Activated CD8-positive, alpha-beta memory T cell treated with anti-CD3 and anti-CD28 coated beads for 1 hour (primary cell): ENCODE measurements at places on chromosomes 5 and 9.

DNA sequence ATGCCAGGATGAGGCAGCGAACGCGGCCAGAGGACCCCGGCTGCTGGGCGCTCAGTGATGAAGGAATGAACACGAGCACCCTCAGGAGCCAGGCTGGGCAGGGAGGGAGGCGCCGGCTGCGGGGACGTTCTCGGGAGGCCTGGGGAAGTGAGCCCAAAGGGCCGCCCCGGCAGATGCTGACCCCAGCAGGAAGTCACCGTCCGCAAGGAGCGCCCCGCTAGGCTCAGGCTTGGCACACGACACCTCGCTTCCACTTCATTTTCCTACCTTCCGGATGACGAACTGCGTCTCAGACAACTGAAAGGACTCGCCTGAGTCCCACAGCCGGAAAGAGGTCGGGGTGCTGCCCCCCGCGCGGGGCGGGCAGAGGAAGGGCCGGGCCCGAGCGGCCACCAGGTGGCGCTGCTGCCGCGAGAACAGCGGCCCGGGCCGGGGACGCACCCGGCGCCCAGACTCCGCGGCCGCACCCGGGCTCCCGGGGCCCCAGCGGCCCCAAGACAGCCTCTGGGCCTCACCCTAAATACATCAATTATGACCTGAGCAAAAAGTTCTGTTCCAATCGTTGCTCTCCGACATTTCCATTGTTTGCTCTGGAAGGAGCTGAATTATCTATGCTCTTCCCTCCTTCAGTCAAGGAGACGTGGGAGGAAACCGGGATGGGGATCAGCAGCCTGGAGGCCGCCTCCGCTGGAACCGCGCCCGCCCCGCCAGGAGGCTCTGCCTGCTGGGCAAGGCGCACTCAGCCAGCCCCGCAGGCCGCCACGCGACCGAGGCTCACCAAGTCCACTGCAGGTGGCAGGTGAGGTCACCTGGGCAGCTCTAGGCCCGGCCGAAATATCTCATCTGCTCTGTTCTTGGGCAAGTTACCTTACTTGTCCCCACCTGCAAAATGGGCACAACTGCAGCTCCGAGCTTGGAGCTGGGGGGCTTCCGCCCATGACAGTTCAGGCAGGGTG, 107.0 kb downstream of the ZNF354C start:
- peak; percentile 10 for DNase-seq

GRCh38 chr9:137127301-137128157, 11.4 kb upstream of the GRIN1 start:
- DNase-seq, result no peak

- DNase-seq, result no peak
These were observed 11.5 kb downstream of the AFF4 start for GRCh38 chr5:132951897-132952296.

GRCh38 chr5:139019880-139020279, 144.7 kb upstream of the LRRTM2 start:
- no peak for DNase-seq

DNA sequence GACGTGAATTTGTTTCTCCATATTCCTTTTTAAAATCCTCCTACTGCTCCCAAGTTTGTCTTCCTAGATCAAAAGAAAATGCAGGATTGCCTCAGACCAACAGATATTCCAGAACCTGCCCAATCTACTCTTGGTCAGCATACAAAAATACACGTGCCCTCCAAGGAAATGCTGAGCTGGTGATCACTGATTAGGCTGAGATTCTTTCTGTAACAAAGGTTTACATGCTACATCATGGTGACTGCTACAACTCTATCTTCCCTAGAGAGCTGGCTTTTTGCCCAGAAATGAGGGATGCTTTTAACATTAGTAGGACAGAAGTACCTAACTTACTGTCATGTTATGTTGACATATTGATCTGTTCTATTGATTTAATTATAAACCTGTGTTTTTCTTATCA, 35.5 kb downstream of the OR2Y1 start:
- DNase-seq, result no peak

GRCh38 chr5:181161534-181162175, 14.3 kb downstream of the OR2V2 start:
- no peak for DNase-seq

DNA sequence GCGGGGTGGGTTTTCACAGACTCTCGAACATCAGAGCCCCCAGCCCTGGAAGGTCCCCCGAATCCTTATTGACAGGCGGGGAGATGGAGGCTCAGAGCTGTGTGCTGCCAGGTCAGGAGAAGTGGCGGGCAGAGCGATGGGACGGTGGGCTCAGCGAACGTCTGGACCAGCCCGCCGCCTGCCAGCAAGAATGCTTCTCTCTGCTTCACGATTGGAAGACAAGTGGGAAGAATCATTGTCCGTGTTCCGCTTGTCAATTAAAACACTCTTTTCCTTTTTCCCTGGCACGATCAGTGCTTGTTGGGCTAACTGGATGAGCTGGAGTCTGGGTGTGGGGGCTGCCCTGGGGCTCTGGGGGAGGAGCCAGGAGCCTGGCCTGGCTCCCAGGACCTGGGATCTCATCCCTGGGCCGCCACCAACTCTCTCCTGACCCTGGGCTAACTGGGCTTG, 1.6 kb downstream of the COL5A1 start:
- no peak for DNase-seq

DNA sequence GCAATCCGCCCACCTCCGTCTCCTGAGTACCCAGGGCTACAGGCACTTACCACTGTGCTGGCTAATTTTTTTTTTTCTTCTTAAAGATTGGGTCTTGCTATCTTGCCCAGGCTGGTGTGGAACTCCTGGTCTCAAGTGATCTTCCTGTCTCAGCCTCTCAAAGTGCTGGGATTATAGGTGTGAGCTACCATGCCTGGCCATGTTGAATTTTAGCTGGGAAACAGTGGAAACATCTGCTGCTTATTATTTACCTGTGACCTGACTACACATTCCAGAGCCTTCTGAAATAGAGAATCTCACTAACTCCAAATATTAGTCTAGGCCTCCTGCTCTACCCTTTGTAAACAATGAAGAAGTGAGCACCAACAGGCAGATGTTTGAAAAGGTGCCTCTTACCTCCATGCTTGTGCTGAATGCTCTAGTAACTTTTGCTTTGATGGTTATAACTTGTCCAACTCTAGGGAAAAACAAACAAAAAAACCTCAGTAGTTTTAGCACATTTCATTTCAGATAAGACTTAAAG, 22.5 kb downstream of the ACOT12 start:
- DNase-seq, result no peak

DNA sequence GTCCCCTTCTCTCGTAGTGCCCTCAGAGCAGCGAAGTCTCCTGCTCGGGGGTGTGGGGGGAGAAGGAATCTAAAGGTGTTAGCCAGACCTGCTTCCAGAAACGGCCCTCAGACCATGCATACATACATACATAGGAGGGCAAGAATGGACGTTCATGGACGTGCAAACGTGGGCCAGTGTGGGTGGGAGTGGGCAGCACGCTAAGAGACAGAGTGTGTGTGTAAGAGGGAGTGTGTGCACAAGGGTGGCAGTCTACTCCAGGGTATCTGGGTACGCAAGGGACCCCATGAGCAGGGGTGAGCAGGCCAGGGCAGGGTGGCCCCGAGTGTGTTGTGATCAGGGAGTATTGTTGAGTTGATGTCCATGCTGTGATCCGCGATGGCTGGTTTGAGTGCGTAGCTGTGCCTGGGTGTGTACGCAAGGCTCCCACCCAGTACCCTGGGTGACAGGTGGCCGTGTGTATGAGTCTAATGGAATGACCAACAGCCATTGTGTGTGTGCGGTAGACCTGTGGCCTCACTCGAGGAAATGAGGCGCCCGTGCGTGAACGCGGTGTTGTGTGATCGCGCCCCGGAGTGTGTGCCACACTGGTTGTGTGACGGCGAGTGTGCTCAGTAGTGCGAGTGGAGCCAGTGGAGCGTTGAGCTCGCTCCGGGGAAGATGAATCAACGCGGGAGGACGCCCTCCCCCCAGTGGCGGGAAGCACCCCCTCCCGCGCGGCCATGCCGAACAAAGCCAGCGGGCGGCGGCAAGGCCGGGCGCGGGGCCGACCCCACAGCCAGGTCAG, 826 bp downstream of the GPRIN1 start:
- no peak for DNase-seq

- DNase-seq, result no peak
These were observed 21.5 kb downstream of the OLFM1 start for GRCh38 chr9:135108831-135109510.

DNA sequence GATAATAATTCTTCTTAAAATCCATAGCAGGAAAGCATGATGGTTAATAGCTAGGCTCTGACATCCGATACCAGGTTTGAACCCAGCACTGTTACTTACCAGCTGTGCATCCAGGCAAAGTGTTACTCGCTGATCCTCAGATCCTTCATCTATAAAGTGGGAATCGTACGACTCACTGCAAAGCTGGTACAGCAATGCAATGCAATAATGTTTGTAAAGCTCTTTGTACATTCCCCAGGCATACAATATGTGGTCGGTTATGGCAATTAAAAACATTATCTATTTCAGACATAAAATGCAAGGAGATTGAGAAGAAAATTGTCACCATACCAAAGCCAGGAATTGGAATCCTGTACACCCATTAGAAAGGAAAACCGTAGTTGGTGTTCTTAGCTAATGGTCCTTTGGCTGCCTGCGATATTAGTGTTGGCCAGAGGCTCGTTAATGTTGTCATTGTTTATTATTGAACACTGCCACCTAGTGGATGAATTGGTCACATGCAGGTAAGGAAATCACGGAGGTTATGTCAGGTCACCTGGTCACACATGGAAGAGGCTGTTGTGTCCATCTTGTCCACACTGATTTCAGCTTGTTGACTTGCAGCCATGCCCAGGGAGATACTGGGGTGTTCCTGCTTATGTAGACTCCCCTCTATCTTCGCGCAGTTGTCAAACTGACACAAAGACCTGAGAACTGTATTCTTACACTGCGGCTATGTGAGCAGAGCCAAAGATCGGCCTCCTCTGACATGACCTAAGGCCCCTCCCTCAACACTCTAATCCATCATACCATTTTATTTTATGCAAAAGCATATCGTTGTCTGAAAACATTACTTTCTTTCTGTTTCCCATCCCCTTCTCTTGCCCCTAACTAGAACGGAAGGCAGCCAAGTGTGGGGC, 87.5 kb upstream of the PPP2R2B start:
- DNase-seq, result peak; percentile 5

- DNase-seq, result no peak
These were observed 7.8 kb downstream of the DMRT2 start for GRCh38 chr9:1057910-1058309.

- DNase-seq, result no peak
These were observed 530 bp downstream of the TMEFF1 start for GRCh38 chr9:100473276-100474081.

DNA sequence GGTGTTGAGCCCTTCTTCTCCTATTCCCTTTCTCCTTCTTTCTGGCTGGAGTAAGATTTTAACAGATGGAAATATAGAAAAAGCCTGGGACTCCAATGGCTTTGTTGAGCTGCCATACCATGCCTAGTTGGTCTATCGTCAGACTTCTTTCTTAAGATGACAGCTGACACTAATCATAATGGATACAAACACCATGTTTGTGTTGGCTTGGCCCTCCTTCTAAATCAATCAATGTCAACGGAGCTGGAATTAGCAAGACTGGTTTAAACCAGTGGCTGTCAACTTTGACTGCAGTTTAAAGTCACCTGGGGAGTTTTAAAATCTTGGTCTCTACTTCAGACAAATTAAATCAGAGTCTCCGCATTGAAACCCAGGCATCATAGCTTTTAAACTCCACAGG, 264.5 kb upstream of the PRR16 start:
- DNase-seq, result no peak

GRCh38 chr9:116151966-116152381, 1.6 kb upstream of the PAPPA start:
- no peak for DNase-seq

DNA sequence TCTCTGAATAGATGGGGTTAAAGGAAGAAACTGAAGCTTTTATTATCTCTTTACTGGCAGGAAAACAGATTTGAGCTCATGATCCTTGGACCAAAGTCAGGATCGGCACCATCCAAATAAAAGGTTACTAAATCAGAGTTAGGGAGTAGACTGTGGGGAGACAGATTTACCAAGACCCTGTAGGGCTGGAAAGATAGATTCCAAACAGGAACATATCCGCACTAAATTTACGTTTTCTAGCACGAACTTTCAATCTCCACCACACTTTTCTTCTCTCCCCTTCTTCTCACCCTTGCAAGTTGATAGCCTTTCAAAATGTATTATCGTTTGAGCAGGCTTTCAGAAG, 120.0 kb upstream of the HMHB1 start:
- DNase-seq, result no peak

DNA sequence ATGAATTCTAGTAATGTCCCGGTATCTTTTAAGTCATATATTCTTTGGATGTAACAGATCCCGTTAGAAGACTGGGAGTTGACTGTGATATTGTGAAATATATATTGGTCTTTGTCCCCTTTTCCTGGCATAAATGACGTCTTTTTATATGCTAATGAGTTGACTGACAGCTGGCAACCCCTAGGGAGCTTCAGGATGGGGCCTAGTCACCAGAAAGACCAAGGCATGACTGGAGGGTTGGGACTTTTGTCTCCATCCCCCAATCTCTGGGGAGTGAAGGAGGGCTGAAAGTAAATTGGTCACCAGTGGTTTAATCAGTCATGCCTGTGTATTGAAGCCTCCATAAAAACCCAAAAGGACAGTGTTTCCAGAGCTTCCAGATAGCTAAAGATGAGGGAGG, 241.6 kb downstream of the PJA2 start:
- no peak for DNase-seq

DNA sequence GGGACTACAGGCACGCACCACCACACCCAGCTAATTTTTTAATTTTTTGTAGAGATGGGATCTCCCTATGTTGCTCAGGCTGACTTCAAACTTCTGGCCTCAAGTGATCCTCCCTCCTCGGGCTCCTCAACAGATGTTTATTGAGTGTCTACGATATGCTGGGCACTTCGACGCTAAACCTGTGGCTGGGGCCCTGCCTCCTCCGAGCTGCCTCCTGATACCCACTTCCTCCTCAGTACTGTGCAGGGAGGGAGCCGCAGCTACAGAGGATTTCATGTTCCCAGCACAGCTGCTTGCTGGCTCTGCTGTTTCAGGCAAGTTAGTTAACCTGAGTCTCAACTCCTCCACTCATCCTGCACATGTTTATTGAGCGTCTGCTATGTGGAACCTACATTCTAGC, 9.6 kb downstream of the AIF1L start:
- DNase-seq, result no peak

DNA sequence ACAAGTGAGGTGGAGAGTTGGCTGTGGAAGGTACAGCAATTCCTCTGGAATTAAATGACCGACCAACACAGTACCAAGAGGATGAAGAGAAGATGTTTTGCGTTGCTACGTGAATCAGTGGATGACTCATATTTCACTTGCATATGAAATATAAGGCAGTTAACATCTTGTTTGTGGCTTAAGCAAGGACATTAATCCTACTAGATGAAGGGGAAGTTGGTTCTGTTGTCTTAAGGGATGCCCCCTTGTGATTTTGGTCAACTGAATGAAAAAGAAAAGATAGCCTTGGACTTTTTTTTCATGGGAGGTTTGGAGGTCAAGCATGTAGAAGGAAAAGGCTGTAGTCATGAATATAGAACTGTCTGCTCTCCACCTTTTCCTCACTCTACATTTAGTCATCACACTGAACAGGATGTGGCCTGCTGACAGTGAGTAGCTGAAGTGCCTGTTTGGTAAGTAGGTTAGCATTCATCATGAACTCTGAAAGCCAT, 33.9 kb downstream of the VLDLR start:
- no peak for DNase-seq
